Colonic mucosa (tissue), 4 donors: ENCODE measurements at places on chromosomes 1 and 21.

GRCh38 chr1:155984341-155984740 is 6.0 kb upstream of the ARHGEF2 start:
- no peak for DNase-seq

GRCh38 chr1:155970531-155971167 is 7.7 kb downstream of the ARHGEF2 start:
- peak; percentile 69 for DNase-seq

DNA sequence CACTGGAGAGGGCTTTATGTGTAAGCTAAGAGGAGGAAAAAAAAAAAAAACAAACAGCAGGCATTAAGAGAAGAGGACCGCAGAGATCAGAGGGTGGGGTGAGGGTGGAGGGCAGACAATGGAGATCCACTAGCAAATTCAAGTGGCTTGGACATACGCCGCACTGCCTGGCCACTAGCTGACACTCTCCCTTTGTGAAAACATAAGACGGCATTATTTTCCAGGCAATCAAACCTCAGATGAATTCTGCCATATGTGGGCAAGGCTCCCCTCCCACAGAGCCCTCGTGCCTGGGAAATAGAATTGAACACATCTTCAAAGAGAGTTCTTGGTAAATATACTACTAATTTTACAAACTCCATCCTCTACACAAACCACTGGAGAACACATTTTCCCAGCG is 53.6 kb downstream of the ERG start:
- no peak for DNase-seq

DNA sequence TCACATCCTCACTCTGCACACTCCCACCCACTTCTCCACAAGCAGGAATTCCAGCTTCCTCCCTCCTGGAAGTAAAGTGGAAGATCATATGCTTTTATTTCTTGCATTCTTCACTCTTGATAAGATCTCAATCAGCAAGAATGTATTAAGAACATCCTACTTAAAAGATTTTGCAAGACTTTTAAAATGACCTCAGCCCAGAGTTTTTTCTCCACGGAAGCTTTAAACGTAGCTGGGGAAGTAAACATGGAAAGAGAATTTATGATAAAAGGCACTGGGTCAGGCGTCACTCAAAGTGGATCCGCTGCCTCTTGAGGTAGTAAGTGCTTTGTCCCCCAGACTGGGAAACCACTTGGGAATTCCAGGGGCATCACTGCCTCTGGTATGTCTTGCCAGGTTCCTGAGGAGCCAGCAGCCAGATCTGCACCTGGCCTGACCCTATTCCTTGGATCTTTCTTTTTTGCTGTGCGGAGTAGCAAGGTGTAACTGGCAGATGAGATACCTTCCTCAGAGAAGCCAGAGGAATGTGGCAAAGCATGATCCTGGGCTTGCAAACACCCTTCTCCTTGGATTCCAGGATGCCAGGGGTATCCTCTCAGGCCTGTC is 33.9 kb downstream of the CDK18 start:
- DNase-seq = peak; percentile 11

DNA sequence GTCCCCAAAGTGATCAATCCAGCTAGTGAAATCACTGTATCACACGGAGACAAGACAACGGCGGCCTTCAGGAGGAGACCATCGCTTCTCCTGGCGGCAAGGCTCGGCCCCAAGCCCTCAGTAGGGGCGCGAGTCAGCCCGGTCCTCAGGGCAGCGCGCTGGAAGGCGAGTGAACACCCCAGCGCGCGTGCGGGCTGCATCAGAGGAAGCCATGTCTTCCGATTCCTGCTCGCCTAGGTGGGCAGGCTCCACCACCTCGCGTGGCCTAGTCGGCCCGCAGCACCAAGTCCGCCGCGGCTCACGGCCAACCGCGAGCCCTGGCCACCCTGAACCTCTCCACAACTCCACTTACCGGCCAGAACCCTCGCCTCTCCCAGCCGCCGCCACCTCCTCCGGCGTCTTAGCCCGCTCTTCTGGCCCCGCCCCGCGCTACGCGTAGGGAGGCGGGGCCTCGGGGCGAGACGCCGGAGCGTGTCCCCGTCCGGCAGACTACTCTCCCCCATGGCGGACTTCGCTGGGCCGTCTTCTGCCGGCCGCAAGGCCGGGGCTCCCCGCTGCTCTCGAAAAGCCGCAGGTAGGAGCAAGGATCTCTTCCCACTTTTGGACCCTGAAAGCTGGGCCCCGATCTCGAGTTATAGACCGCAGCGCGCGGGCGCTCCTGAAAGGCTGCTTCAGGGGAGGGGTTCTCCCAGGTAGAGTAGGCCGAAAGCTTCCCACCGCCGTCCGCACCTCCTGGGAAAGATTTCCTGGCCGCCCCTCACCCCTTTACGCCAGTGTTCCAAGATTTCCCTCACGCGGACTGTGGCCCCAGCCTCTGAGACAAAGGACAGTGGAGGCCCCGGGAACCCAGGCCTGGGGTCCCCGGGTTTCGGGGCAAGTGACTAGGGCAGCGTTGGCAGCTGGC is at the start of the genes GLMN and RPAP2:
Gene GLMN (minus strand): TSS at position 415 of the 904 bp plus-strand sequence. CDS start 988 bp downstream, outside the sequence.
Gene RPAP2 (plus strand): TSS at position 487 of the 904 bp plus-strand sequence. CDS start 15 bp downstream, at position 502.
- DNase-seq = peak; percentile 82

DNA sequence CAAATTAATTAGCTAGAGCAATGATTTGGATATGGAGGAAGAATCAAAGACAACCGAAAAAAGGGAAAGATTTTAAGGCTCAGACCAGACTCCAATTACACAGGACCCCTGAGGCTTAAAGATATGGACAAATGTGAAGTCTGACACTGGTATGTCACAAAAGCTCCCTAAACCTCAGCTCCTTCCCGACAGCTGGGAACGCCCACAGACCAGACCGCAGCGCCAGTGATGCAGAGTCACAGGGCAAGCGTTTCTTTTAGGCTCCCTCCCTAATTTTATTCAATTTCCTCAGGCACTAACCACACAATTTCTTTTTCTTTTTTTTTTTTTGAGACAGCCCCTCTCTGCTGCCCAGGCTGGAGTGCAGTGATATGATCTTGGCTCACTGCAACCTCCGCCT is 40.2 kb downstream of the NID1 start:
- no peak for DNase-seq

DNA sequence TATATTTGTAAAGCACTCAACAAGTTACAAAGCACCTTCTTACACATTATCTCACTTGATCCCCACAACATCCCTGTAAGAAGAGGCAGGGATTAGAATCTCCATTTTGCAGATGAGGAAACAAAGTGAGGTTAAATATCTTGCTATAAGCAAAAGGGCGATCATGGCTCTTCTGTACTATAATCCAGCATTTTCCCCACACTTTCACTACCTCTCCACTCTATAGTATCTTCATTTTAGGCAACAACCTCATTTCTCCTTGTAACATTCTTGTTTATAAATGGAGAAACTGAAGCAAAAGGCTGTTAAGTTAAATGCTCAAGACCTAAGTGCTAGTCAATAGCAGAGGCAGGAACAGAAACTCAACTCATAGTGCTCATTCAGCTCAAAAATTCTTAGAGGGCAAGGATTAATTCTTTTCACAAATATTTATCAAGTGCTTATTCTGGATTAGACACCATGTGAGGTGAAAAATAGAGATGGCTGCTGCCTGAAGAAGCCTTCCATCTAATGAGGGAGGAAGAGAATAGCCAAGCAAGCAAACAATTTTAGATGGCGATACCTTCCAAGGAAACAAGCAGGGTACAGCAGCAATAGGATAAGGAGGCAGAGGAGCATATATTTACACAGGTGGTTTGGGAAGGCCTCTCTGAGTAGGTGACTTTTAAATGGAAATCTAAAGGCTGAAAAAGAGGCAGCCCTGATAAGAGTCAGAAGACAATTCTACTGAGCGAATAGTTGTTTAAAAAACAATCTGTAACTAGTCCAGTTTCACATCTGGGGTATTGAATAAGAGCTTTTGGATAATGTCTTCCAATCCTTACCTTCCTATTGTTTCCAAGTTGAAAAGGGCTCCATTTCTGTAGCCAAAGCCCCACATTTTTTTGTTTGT is 3.5 kb downstream of the ERRFI1 start:
- DNase-seq = no peak

DNA sequence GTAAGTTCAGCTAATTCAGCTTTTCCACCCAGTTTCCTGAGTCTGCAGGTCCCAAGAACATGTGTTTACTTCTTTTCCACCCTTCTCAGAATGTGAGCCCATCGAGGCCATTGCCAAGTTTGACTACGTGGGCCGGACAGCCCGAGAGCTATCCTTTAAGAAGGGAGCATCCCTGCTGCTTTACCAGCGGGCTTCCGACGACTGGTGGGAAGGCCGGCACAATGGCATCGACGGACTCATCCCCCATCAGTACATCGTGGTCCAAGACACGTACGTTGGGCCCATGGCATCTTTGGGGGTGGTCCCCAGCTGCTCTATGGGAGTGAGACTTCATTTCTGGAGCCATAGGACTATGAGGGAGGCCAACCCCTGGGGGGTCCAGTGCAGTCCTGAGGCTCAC is 17.2 kb upstream of the IKBKE start:
- DNase-seq = no peak

- DNase-seq = no peak
Observed at GRCh38 chr1:184930232-184930631, 44.1 kb downstream of the NIBAN1 start.
